ENCODE measurements at places on chromosomes 7 and 10.

DNA sequence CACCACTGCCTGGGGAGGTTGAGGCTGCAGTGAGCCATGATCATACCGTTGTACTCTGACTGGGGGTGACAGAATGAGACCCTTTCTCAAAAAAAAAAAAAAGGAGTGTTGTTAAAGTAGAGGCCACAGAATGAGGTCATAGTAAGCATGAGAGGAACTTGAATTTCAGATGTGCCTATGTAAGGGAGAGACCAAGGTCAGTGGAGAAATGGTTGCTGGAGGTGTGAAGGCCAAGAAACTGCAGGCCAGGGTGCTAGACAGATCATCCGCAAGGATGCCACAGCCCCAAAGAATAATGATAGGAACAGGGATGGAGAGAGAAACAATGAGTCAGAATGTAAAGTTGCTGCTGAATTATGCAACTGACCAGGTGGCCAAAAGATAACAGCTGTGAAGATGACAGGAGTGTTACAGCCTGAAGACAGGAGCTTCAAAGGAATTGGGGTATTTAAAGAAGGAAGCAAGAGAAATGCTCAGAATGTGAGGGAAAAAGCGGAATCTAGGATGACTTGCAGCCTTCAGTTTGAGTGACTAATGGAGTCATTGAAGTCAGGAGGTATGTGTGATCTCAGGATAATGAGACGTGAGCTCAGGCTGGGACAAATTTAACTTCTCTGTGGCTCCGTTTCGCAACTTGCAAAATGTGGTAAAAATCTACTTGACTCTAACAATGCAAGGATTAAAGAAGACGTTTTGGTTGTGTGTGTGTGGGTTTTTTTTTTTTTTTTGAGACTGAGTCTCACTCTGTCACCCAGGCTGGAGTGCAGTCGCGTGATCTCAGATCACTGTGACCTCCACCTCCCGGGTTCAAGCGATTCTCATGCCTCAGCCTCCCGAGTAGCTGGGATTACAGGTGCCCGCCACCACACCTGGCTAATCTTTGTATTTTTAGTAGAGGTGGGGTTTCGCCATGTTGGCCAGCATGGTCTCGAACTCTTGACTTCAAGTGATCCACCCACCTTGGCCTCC lies 22.2 kb downstream of the TYW1B start:
- DNase-seq = no peak

DNA sequence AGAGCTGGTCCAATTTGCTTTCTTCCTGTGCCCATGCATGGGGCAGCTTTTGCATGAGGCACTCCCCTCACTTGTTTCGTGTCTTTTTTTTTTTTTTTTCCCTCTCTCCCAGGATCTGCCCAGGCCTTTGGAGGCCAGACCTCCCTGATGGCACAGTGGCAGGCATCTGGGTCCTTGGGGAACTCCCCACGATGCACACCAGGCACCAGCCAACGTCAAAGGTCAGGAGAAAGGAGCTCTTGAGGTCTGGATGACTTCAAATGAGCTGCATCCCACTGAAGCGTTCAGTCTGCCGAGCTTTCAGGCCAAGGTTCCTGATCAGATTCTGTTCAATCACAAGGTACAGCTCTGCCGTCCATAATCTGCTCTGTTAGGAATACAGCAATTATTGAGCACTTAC lies 97.2 kb upstream of the CARD11 start:
- DNase-seq = no peak

DNA sequence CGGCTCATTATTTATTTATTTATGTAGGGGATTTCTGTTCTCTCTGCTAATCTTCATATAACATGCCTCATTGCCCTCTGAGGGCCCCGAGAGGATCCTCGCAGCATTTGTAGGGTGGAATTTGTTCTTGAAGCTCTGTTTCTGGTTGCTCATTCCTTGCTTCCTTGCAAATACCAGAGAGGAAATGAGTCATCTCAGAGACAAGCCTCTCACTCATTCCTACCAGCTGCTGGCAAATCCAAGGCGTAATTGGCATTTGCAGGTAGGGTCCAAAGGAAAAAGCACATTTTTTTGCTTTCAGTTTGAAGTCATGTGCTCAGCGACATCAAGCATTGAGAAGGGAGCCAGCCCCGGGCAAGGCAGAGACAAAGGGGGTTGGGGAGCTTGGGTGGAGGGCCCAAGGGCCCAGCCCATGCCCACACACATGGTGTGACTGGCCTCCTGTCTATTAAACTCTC lies 501.6 kb downstream of the GALNT17 start:
- no peak for DNase-seq

- DNase-seq = no peak
These were observed 66.1 kb downstream of the CREM start for GRCh38 chr10:35192645-35193249.

DNA sequence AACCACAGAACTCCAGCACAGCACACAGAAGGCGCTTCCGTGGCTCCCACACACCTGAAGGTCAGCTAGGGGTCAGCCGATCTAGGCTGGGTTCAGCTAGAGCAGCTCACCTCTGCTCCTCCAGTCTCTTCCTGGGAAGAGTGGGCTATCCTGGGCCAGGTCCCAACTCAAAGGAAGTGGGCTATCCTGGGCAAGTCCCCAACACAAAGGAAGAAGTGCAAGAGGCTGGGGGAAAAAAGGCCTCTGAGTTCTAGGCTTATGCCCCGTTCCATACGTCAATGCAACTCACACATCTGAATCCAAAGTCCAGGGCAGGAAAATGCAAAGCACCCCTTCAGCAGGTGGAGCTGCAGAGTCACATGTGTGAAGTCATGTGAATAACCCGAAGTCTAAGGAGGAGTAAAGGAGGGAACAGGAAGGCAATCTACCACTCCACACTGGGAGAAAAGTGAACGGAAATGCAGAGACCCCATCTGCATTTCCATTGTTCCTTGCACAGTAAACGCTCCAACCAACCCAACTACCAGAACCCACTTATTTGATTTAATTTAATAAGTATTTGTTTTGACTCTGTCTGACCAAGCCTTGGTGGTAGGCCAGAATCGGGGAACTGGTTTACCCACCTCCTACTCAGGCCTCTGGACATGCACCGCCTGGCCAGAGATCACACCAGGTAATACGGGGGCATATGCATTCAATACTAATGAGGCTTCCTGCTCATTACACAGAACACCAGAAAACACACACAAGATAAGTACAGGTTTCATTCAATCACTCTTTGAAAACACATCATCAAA lies 95.5 kb upstream of the RNF32 start:
- DNase-seq = no peak

- no peak for DNase-seq
These were observed 5.5 kb upstream of the LAMB4 start for GRCh38 chr7:108135446-108136190.

- DNase-seq = no peak
These were observed 140.3 kb downstream of the VIPR2 start for GRCh38 chr7:159004411-159004810.

GRCh38 chr10:131553581-131553980 lies 242.1 kb upstream of the TCERG1L start:
- no peak for DNase-seq

DNA sequence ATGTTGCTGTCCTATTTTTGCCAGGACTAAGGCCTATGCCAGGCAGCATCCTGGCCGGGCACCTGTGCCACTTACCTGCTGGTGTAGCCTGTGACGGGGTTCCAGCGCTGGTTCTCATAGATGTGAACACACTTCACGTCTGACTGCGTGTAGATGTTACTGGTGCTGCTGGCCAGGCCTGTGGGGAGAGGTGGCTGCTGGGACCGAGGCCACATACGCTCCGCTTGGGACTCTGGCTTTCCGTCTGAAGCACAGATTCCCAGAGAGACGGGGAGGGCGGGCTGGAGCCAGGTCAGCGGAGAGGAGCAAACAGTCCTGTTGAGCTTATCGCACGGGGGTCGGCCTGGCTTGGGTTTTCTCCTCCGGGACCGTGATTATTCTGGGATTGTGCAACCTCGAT lies 16.7 kb downstream of the BHLHA15 start:
- no peak for DNase-seq

DNA sequence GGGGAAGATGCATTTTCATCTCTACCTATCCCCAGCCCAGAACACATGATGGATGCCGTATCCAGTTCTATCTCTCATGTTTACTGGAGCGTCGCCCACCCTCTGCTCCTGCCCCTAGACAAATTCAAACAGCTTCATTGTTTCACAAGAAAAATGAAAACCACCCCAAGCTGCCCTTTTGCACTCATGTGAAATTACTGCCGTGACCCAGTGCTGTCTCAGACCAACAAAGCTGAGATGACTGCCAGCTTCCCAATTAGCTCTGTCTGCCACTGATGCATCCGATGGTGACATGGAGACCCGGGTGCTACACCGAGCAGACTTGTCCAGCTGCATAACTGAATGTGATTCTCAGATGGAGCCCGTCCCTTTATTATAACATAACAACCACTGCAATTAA lies 67.7 kb downstream of the FOXI2 start:
- DNase-seq = no peak

GRCh38 chr10:86257683-86258082 lies 108.9 kb downstream of the GRID1 start:
- no peak for DNase-seq

GRCh38 chr7:128151635-128152034 lies 89.4 kb upstream of the LEP start:
- DNase-seq = no peak

DNA sequence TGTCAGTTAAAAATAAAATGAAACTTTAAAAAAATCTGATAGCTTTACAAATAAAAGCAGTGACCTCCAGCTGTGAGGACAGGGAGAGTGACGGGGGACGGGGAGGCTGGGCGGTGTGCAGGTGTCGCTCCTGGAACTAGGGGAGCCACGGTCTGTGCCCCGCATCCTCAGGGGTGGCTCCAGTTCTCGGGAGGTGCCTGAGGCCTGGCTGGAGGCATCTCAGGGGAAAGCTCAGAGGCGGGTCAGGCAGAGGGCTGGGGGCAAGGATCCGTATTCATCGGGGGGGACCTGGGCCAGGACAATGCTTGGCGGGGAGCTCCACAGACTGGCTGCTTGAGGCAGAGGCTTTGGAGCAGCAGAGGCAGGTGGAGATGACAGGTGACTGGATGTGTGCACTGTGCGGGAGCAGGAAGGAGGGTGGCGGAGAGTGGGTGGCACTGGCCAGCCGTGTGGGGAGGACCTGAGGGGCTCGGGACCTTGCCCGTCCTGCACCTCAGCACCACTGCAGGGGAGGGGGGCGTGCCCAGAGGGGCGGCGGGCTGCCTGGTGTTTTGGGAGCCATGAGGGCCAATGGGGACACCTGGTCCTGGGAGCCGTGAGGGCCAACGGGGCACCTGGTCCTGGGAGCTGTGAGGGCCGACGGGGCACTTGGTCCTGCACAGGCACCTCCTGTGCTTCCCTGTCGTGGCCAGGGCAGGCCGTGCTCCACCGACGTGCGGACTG lies 13.2 kb downstream of the PWWP2B start:
- no peak for DNase-seq

DNA sequence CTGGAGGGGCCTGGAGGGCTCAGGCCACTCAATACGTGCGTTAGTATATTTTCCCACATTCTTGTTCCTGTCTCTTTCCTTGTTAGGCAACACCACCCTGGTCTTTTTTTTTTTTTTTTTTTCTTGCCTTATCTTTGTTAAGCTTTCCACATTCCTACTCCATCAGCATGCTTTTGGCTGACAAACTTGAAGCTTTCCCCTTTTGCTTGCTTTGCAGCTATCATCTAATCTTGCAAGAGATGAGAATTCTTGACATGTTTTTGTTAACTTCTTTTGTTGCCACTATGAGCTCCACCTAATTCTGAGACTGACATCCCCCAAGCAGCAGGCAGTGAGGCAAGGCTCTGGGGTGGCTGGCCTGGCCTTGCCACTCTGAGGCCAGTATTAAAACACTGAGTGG lies 52.5 kb upstream of the NRP1 start:
- DNase-seq = no peak

DNA sequence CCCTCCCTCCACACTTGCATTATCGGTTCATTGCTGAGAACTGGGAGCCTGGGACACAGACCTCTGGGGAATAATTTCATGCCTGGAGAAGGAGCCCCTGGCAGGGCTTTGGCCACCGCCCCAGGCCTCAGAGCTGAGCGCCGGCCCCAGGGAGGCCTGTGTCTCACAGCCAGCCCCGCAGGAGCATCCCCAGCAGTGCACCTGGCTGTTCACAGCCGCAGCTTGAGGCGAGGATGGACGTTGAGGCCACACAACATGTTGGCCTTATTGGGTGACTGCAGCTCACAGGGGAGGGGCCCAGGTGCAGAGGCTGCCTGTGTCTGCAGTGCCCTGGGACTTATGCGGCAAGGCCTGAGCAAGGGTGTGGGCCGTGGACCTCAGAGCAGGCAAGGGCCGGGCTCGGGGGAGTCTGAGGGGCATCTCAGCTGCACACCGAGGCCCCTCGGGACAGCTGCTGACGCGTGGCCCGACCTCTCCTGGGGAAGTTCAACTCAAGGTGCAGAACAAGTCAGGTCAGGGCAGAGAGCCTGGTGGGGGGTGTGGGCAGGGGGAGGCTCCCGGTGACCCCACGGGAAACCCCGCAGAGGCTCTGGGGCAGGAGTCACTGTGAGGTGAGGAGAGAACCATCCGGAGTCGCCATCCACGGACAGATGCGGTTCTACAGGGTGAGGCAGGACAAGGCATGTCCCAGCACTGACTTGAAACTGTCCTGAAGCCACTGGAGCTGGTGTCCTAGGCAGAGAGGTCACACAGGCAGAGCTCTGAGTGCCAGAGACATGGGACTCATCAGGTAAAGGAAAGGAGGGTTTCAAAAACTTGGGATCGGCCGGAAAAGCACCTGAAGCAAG lies 13.1 kb upstream of the UBE3C start:
- no peak for DNase-seq

DNA sequence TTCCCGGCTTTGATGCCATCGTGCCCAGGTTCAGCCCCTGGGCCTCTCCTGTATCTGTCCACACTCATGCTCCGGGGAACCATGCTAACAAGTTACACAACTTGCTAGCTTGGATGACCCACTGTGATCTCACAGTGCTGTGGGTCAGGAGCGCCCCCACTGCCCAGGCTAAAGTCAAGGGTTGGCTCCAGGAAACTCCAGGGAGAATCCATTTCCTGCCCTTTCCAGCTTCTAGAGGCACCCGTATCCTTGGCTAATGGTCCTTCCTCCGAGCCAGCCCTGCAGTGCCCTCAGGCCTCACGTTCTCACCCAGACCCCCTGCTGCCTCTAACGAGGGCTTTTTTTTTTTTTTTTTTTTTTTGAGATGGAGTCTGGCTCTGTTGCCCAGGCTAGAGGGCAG lies 19.5 kb downstream of the AMZ1 start:
- no peak for DNase-seq

GRCh38 chr10:63812501-63812900 lies 291.3 kb downstream of the REEP3 start:
- DNase-seq = no peak

- no peak for DNase-seq
These were observed 265.9 kb upstream of the ZMIZ1 start for GRCh38 chr10:78802866-78803265.

- DNase-seq = no peak
These were observed 50.2 kb downstream of the PTPN12 start for GRCh38 chr7:77587272-77587671.
